ENCODE measurements at places on chromosomes 6 and 20.

- no peak overlapping the region for H3K4me3 ChIP-seq
- no peak overlapping the region for H3K27ac ChIP-seq
- DNase-seq = no peak
- no peaks in the 10 kb centered on the region for H3K36me3 ChIP-seq
- H3K4me1 ChIP-seq = peaks cover under 1% of the 10 kb centered on the region
- H3K27me3 ChIP-seq = no peaks in the 10 kb centered on the region
Measured at GRCh38 chr6:155528982-155529453, 73.4 kb upstream of the NOX3 start.

DNA sequence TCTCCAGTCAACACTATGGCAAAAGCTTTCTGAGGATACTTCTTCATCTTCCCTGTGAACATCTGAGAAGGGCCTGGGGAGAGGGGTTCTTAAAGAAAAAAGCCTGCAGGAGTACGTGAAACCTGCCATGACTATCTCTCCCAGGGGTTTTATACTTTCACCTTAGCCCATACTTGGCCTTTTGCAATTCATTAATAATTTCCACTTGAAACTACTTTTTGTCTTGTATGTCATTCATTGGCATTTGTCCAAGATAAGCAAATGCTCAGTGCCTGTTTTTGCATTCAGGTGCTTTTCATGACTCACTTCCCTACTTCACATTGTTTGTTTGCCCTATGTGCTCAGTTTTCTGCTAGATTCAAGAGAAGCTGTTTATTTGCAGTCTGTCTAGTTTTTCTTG, 580.3 kb upstream of the GJE1 start:
- H3K4me3 ChIP-seq = no peak overlapping the region
- DNase-seq = no peak
- no peaks in the 10 kb centered on the region for H3K27me3 ChIP-seq
- no peak overlapping the region for H3K27ac ChIP-seq
- no peaks in the 10 kb centered on the region for H3K4me1 ChIP-seq

GRCh38 chr6:79277109-79277508, 42.6 kb upstream of the HMGN3 start:
- no peaks in the 10 kb centered on the region for H3K4me1 ChIP-seq
- H3K4me3 ChIP-seq = no peak overlapping the region
- H3K27me3 ChIP-seq = no peaks in the 10 kb centered on the region
- no peak for DNase-seq

DNA sequence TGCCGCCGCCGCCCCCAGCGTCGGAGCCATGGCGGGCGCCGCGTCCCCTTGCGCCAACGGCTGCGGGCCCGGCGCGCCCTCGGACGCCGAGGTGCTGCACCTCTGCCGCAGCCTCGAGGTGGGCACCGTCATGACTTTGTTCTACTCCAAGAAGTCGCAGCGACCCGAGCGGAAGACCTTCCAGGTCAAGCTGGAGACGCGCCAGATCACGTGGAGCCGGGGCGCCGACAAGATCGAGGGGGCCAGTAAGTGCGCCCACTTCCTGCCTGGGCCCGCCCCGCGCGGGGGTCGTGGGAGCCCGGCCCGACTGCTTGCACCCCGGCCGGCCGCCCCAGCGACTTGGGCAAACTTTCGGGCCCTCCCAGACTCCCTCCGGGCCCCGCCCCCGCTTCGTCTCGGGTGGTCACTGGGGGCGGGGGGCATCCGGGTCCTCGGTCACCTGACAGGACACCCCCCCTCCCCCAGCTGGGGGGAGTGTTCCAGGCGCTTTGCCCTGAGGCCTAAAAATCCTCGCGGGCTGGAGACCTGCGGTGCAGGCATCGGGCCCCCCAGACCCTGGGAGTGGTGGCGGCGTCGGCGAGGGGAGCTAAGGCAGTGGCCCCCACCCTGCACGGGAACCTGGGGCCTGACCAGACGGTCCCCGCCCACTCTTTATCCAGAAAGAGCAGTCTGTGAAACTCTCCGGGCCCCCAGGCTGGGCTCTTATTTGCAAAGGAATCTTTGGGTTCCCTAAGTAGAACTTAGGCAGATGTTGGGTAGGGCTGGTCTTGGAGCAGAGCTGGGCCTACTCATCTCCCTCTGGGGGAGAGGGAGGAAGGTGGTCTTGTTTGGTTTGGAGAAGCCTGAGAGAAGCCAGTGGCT, 501 bp downstream of the PLCG1 start:
- H3K27me3 ChIP-seq = no peaks in the 10 kb centered on the region
- peak overlapping the region; percentile 97 for H3K4me3 ChIP-seq
- peaks cover 18% of the 10 kb centered on the region for H3K4me1 ChIP-seq
- peak; percentile 93 for DNase-seq

- no peaks in the 10 kb centered on the region for H3K36me3 ChIP-seq
- H3K27me3 ChIP-seq = no peaks in the 10 kb centered on the region
- no peak overlapping the region for H3K4me3 ChIP-seq
- no peaks in the 10 kb centered on the region for H3K4me1 ChIP-seq
- H3K27ac ChIP-seq = no peak overlapping the region
Measured at GRCh38 chr6:34070315-34071135, 75.4 kb downstream of the GRM4 start.

DNA sequence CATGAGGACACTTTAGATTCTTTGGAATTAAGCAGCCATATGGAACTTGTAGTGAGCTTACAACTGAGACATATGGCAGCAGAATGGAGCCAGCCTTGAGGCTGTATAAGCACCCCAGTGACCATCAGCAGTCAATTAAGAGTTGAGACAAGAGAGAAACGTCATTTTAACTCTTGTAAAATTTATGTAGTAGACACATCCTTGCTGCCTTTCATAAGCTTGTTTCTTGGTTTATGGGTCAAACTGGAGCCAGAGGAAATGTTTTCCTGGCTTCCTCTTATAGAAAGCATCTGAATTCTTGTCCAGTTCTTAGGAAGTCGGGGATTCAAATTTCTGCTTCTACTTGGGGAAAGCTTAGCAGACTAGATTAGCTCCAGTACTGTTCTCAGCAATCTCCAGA, 745.1 kb upstream of the MARCKS start:
- H3K27ac ChIP-seq = no peak overlapping the region
- no peaks in the 10 kb centered on the region for H3K36me3 ChIP-seq
- no peaks in the 10 kb centered on the region for H3K27me3 ChIP-seq
- no peak overlapping the region for H3K4me3 ChIP-seq
- H3K4me1 ChIP-seq = no peaks in the 10 kb centered on the region

DNA sequence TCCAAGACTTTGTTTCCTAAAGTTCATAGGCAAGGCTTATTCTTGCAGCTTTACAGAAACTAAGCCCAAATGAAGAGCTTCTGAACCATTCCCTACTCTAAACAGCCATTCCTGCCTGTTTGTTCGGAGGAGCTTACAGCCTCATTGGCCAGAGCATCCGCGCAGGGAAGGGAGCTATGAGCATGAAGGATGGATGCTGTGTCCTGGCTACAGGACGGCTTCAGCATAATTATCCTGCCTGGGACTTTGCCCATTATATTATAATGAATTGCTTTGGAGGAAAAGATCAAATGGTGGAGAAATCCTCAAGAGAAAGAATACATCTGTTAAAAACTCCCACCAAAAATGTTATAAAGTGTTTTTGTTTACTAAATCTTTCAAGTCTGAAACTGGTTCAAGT, 378.2 kb upstream of the BTBD3 start:
- no peak overlapping the region for H3K4me3 ChIP-seq
- no peak overlapping the region for H3K27ac ChIP-seq
- H3K27me3 ChIP-seq = peaks cover 42% of the 10 kb centered on the region

DNA sequence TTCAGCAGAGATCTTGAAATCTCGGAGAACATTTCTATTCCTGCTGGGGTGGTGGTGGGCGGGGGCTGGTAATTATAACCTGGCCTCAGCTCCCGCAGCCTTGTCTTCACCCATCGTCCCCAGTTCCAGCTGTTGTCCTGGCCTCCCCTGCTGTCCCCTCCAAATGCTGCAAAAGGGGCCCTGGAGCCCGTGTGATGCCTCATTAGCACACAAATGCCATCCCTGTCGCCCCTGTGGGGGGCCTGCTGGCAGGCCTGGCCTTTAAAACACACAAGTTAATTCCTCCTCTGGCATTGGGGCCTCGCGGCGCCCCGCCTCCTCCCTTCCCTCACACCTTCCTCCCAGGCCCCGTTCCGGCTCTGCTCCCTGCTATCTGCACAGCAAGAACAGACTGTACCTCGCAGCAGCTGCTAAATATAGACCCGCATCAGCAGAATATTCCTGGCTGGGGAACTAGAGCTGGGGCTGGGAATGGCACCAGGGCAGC, 85.7 kb downstream of the CDH22 start:
- H3K27me3 ChIP-seq = no peaks in the 10 kb centered on the region
- no peak overlapping the region for H3K4me3 ChIP-seq
- no peaks in the 10 kb centered on the region for H3K4me1 ChIP-seq
- DNase-seq = peak; percentile 88

- no peak overlapping the region for H3K27ac ChIP-seq
- H3K27me3 ChIP-seq = no peaks in the 10 kb centered on the region
- no peaks in the 10 kb centered on the region for H3K4me1 ChIP-seq
- H3K4me3 ChIP-seq = no peak overlapping the region
- DNase-seq = peak; percentile 92
Measured at GRCh38 chr20:49541733-49542513, 26.0 kb downstream of the PTGIS start.

DNA sequence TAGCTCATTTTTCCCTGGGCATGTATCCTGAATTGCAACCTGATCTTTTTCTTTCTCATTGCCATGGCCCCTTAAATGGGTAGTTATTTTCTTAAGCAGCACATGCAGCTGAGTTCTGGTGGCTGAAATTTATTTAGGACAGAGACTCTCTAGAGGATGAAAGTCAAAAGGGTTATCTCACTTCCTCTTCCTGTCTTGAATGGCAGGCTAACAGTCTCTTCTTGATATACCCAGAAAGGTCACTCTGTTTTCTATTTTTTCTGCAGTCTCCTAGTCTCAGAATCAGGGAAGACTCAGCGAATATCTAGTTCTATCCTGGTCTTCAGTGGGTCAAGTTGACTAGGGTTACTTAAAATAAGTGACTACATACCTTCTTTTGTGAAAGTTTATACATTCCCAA, 243.3 kb downstream of the EPHA7 start:
- H3K27ac ChIP-seq = no peak overlapping the region
- H3K4me1 ChIP-seq = no peaks in the 10 kb centered on the region
- no peak overlapping the region for H3K4me3 ChIP-seq
- peaks cover 55% of the 10 kb centered on the region for H3K27me3 ChIP-seq
- no peak for DNase-seq
- H3K36me3 ChIP-seq = no peaks in the 10 kb centered on the region

- no peak overlapping the region for H3K4me3 ChIP-seq
- no peaks in the 10 kb centered on the region for H3K4me1 ChIP-seq
- H3K36me3 ChIP-seq = no peaks in the 10 kb centered on the region
- DNase-seq = no peak
- H3K27me3 ChIP-seq = no peaks in the 10 kb centered on the region
Measured at GRCh38 chr6:37952027-37952426, 132.5 kb downstream of the ZFAND3 start.

- no peak for DNase-seq
- no peaks in the 10 kb centered on the region for H3K36me3 ChIP-seq
- H3K4me1 ChIP-seq = no peaks in the 10 kb centered on the region
- H3K4me3 ChIP-seq = no peak overlapping the region
- H3K27me3 ChIP-seq = no peaks in the 10 kb centered on the region
- no peak overlapping the region for H3K27ac ChIP-seq
Measured at GRCh38 chr6:33143113-33143770, 49.0 kb downstream of the COL11A2 start.

GRCh38 chr20:42549496-42549895, 640.2 kb downstream of the PTPRT start:
- no peaks in the 10 kb centered on the region for H3K36me3 ChIP-seq
- H3K27me3 ChIP-seq = peaks cover 23% of the 10 kb centered on the region
- H3K27ac ChIP-seq = no peak overlapping the region
- H3K4me1 ChIP-seq = no peaks in the 10 kb centered on the region

DNA sequence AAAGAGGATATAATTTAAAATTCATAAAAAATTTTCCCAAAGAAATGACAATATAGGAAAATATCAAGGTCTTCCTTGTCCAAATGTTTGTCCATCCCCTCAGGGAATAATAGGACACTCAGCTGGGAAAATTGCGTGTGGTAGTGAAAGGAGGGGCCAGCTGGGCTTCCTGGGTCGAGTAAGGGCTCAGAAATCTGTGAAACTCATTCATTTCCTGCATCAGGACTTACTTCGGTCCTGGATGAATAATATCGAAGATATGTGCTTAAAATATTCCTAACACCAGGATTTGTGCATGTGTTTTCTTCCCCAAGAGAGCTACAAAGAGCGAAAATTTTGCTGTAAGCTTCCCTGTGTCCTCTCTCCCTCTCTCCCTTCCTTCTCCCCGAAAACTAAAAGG, 118.2 kb upstream of the GJE1 start:
- peak; percentile 51 for DNase-seq
- H3K4me1 ChIP-seq = peaks cover 6% of the 10 kb centered on the region

DNA sequence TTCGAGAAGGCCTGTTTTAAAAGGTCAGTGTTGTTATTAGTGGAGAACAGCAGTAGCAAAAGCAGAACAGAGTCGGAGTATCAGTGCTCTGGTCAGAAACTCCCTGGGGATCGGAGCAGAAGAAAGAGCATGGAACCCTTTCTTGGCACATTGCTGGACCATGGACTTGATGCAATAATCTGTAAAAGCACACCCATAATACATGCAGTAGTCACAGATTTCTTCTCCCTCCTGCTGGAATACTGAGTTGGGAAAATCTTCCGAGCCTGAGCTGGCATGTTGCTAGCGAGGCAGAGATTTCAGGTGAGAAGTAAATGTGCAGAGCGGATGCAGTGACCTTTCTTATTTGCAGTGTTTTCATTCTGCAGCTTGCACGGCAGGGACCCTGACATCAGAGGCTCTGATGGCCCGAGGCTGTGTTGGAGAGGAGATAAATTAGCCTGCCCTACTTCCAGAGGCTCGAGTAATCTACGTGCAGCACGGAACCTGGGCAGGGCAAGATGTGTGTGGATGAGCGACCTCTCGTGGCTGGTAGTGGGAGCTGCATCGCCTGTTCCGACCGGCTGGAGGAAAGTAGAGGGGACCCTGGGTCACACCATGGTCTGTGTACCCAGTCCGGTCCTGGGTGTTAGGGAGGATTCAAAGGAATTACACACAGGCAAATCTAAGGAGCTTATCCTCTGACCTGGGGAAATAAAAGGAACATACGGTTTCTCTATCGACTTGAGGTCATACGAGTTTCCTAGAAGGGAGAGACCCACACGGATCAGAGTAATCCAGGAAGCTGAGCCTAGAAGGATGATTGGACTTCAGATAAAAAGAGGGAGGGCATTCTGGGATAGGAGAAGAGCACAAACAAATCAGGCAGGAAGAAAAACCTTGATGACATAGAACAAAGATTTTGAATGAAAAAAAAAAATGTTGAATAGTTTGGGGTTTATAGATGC, 137.0 kb upstream of the STMND1 start:
- no peak overlapping the region for H3K4me3 ChIP-seq
- no peak overlapping the region for H3K27ac ChIP-seq
- H3K27me3 ChIP-seq = no peaks in the 10 kb centered on the region
- peak; percentile 96 for DNase-seq

- H3K4me1 ChIP-seq = peaks cover 12% of the 10 kb centered on the region
- H3K27me3 ChIP-seq = no peaks in the 10 kb centered on the region
- no peak overlapping the region for H3K27ac ChIP-seq
- DNase-seq = peak; percentile 84
- peaks cover 55% of the 10 kb centered on the region for H3K36me3 ChIP-seq
Measured at GRCh38 chr20:37392441-37393195, 46.7 kb downstream of the SRC start.

DNA sequence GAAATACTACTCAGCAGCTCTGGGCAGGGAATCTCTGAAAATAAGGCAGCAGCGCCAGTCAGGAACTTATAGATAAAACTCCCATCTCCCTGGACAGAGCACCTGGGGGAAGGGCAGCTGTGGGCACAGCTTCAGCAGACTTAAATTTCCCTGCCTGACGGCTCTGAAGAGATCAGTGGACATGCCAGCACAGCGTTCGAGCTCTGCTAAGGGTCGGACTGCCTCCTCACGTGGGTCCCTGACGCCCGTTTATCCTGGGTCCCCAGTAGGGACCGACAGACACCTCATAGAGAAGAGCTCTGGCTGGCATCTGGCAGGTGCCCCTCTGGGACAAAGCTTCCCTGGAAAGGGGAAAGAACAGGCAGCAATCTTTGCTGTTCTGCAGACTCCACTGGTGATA, 59.0 kb downstream of the COL21A1 start:
- peak; percentile 40 for DNase-seq
- no peaks in the 10 kb centered on the region for H3K27me3 ChIP-seq
- no peak overlapping the region for H3K4me3 ChIP-seq

Data from endodermal cell (in vitro differentiated cells).